ENCODE measurements at places on chromosomes 1 and 21.

GRCh38 chr1:84763912-84764680 lies 73.8 kb upstream of the SSX2IP start:
- no peak for DNase-seq

DNA sequence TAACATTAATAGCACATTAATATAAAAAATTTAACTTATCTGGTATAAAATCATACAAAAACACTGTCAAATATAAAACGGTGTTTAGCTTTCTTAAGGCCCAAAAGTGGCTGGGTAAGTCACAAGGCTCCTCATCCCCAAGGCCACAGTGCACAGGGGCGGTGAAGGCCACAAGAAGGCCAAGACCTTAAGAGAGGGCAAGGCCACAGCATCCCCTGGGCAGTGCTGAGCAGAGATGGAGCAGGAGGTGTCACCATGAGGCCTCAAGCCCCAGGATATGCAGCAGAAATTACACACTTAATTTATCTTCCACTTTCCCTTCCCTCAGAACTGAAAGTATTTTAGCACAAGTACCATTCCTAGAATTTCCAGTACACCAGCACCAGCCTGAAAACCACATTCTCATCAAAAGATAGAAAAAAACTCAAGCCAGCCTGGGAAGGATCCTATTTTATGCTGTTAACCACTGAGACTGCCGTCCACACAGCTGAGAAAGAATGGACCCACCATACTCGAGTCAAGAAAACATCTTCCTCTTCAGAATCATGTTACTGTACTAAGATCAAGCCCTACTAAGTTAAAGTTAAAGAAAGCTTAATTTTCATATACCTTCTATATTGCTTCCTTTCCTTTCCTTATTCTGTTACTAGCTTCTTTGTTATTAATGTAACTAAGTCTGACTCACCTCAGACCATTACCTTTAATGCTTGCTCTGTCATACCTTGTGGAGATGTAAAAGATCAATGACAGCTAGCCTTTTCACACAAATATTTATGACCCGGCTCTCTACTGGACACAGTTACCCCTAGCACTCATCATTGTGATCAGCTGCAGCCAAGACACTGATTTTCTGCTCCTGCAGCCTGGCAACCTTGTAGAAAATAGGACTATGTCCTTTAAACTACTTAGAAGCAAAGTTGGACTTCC lies 26.4 kb upstream of the FMO1 start:
- DNase-seq: peak; percentile 47

DNA sequence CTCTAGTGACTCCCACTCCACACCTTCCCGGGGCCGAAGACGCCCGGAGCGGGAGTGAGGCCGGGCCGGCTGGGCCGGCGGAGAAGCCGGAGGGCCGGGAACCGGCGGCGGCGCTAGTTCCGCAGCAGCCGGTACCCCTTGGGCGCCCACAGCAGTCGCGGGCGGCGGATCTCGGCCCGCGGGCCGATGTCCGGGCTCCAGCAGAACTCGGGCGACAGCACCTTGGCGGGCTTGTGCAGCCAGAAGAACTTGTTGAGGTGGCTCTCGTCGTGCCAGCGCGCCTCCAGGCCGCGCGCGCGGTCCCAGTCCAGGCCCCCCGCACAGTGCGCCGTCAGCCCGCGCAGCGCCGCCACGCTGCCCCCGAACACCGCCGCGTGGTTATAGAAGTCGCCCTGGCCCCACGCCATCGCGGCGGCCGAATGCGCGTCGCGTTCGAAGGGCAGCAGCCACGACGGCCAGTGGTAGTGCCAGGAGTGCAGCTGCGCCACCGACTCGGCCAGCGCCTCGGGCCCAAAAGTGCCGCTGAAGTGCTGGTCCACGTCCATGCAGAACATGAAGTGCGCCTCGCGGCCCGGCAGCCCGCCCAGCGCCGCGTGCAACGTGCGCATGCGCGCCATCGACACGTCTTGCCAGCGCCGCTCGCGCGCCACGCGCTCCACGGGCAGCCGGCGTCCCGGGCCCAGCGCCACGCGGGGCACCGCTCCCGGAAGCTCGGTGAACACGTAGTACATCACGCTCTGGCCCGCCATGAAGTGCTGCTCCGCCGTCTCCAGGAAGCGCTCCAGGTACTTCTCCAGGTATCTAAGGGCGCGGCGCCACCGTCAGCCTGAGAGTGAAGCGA lies 14.0 kb downstream of the A3GALT2 start:
- peak; percentile 72 for DNase-seq

- no peak for DNase-seq
These were observed 6.8 kb downstream of the SH2D2A start for GRCh38 chr1:156809711-156810366.

GRCh38 chr1:37945743-37946702 lies 830 bp downstream of the INPP5B start:
- peak; percentile 88 for DNase-seq

DNA sequence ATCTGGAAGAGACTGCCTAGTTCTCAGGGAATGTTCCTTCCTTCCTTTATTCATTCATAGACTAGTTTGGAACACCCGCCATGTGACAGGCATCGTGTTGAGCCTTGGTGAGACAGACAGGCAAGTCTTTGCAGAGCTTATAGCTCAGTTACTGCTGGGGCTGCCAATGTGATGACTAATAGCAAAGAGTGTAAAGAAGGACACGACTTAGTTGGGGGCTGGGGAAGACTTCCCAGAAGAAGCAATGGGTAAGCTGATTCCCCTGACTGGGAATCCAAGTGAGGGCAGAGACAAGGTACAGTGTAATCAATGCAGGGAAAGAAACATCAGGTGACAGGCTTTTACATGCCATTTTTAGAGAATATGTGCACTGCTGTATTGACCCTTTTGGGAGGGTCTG lies 51.2 kb downstream of the TENT5C start:
- no peak for DNase-seq

GRCh38 chr1:27863538-27863915 lies 8.8 kb upstream of the THEMIS2 start:
- no peak for DNase-seq

- no peak for DNase-seq
These were observed 29.1 kb downstream of the EIF2D start for GRCh38 chr1:206582971-206583706.

GRCh38 chr1:224163311-224163710 lies 19.7 kb upstream of the DEGS1 start:
- DNase-seq: no peak

DNA sequence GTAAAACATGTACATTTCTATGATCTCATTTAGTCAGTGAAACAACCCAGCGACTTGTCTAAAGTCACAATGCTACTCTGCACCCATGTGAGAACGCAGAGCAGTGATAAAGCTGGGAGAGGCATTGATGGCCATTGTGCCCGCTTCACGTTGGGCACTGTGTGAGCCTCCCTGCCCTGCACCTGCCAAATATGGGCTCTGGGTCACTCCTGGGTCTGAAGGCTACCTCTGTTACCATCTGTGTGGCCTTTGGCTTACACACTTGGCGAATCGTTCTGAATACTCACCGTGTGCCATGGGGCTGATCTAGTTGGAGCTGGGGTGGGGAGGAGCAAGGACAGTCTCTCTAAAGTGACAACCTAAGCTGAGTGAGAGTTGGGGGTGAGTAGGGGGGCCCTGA lies 29.9 kb downstream of the PCSK9 start:
- DNase-seq: no peak

GRCh38 chr1:153525088-153525728 lies 10.6 kb downstream of the S100A6 start:
- DNase-seq: peak; percentile 56

DNA sequence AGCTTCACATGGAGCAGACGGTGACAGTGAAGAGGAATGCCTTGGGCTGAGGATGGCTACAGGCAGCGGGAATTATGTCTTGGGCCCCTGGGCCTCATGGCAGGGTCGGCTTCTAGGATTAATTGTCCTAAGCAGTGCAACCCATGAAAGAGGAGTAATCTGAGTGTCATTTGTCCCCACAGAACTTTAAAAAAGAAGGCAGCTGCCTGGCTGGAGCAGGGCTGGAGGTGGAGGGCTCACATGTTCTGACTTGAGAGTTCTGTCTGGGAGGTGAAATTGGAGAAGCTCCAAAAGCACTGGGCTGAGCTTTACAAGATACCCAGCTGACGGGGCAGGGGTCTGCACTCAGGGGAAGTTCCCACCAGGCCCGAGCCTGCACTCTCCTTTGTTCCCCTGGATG lies 22.6 kb downstream of the CACNA1S start:
- DNase-seq: no peak

DNA sequence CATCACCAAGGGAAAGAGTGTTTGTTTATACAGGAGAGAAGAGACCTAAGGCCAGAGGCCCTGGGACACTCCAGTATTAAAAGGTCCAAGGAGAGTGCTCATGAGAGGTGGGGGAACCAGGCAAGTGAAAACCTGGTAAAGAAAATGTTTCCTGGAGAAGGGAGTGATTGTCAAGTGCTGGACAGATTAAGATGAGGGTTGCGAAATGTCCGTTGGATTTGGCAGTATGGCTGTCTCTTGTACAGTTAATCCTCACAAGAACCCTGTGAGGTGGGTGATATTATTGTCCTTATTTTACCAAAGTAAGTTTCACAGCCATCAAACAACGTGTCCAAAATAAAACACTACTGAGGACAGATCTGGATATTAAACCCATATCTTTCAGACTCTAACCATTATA lies 44.2 kb downstream of the RPAP2 start:
- DNase-seq: no peak

DNA sequence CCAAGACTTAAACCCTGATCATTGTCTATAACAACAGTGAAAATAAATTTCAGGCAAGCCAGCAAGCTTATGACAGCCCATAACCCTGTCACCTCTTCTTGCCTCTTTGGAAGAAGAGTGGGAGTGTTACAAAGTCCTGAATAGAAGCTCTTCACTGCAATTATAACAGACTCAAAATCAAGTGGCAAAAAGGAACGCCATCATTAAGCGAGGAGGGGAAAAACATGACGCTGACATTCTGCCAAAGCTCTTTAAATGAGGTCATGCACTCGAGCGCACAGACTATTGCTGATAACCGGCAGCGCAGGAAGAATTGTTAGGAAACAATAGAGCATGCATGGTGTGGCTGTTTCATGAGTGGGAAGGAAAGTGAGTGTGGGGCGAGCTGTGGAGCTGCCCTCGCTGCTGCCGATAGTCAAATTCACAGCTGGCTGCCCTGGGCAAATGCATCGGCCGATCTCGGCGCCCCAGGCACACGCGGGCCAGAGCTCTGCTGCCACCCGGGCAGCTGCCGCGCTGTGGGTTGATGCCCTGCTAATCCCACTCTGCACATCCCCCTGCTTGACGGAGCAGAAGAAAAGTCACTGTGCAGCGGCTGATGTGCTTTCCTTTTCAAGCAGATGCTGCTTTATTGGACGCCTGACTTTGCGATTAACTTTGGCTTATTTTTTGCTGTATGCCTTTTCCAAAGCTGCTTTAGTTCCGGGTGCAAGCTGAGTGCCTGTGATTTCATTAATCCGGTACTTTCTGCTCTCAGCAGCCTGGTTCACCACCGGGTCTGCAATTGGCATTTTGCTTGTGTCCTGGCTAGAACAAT lies 102.4 kb upstream of the ST6GALNAC5 start:
- DNase-seq: no peak

- DNase-seq: peak; percentile 93
These were observed 1.2 kb downstream of the GPR153 start for GRCh38 chr1:6259491-6260362.

GRCh38 chr1:48526008-48526710 lies 54.2 kb upstream of the SPATA6 start:
- no peak for DNase-seq

GRCh38 chr1:205794011-205794730 lies 18.8 kb downstream of the SLC41A1 start:
- no peak for DNase-seq

DNA sequence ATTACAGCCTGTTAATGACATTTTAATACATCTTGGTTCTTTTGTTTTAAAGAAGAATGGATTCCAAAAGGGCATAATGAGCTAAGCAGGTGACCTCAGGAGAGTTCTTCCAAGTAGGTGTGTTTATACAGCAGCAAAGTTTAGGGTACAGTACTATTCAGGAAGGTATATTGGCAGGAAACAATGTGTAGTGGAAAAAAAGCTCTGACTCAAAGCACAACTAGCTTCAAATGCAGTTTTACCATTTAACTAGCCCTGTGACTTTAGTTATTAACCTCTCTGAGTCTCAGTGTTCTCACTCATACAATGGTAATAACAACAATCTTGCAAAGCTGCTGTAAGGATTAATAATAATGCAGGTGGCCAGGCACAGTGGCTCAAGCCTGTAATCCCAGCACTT lies 29.9 kb downstream of the FAF1 start:
- DNase-seq: no peak

DNA sequence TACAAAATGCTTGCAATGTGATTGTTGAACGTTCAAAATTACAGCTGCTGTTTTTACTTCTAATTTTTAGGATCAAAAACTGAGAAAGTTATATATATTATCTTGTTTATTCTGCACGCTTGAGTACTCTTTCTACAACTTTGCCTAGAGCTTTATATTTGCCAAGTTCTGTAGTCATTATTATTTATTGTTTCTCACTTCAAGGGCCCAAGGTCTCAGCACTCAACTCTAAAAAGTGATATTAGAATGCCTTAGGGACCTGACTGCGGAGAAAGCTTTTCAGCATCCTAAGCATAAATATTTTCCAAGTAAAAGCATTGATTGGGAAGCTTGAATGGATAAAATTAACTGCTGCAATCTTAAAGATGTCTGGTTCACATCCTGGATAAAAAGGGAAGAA lies 83.6 kb downstream of the UBE2U start:
- DNase-seq: no peak

DNA sequence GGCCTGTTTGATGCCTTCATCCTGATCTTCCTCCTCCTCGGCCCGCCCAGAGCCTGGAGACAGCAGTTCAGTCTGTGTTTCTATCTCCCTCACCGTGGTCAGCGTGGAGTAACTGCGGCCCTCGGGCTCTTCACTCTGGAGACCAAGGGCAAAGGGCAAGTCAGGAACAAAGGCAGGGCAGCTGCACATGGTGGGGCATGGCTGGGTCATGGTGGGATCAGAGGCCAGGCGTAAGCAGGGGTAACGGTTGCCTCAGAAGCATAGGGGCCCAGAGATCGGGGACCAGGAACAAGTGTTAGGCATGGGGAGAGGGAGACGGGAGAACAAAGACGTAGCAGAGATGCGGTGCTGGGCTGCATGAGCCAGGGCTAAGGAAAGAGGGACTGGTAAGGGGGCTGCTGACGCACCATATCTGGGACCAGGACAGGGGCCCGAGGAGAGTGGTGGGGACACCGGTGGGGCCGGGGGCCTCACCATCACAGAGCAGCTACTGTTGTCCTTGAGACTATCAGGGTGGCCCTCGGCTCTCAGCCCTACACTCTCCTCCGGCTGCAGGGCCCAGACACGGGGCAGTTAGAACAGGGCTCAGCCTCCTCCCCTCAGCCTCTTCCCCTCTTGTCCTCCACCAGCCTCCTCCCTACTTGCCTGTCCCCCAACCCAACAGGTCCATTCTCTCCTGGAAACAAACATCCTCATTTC lies 3.2 kb upstream of the ARHGAP30 start:
- no peak for DNase-seq
